ENCODE measurements at places on chromosomes 12 and 14.

DNA sequence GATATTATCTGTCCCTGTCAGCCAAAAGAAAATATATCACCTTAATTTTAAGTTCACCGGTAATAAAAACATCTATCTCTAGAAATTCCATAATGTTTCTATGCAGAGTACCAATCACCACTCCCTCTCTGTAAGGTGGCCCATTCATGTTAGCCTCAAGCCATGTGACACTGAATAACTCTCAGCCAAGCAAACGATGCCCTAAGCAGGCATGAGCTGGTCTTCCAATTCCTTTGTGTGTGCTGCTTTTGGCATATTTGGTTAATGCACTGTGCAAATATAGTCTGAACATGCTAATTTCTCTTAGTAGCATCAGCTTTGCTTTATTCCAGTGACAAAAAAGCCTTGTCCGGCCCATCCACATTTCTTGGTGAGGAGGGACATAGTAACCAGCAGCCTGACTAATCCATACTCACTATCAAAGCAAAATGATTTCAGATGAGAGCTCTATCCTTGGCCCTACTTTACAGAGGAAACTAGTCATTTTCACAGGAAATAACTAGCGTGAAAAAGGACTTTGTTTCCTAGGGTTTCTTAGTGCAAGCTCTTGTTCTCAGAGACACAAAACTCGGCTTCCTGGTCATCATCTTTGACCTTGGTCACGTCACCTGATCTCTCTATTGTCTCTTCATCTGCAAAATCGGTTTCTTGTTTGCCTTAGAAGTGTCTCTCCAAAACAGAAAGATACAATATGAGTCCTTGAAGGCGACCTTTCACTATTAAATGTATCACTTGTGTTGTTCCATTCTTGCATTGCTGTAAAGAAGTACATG lies 59.2 kb upstream of the RTRAF start:
- no peak for DNase-seq

DNA sequence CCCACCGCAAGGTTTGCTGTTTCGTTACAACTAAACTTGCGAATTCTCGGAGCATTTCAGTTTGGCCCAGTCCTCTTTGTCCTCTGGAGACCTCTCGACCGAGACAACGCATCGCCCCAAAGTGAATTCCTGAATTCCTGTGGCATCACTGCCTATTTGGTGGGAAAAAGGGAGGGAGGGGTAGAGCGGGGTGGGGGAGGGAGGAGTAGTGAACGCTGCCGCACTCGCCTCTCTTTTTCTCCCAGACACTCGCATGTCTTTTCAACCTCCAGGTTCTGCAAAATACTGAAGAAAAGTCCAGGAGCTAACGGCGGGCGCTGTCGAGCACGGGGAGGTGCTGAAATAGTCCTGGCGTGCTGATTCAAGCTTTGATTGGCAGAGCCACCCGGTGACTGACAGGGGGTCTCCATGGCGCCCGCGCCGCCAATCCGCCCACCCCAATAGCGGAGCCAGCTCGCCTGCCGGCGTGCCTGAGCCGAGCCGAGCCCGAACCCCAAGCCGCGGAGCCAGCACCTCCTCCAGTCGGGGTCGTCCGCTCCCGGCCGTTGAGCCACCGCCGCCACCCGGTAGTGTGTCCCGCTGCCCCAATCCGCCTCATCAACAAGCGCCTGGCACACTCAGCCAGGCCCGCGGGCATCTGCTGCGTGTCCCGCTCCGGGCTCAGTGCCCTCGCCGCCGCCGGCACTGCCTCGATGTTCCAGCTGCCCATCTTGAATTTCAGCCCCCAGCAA lies at the start of gene SIX6:
TSS of gene SIX6 (plus strand) at position 440 of the 731 bp plus-strand sequence. CDS start at position 693, 253 bp downstream.
- no peak for DNase-seq

GRCh38 chr12:104507672-104508071 lies 50.9 kb downstream of the CHST11 start:
- DNase-seq = no peak

DNA sequence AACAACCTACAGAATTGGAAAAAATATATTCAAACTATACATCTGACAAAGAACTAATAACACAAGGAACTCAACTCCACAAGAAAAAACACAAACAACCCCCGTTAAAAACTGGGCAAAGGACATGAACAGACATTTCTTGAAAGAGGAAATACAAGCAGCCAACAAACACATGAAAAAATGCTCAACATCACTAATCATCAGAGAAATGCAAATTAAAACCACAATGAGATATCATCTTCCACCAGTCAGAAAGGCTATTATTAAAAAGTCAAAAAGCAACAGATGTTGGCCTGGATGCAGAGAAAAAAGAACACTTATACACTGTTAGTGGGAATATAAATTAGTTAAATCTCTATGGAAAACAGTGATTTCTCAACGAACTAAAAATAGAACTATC lies 82.6 kb upstream of the CCDC91 start:
- DNase-seq = no peak

- DNase-seq = no peak
Measured at GRCh38 chr12:123512838-123513665, 20.5 kb downstream of the RILPL1 start.

DNA sequence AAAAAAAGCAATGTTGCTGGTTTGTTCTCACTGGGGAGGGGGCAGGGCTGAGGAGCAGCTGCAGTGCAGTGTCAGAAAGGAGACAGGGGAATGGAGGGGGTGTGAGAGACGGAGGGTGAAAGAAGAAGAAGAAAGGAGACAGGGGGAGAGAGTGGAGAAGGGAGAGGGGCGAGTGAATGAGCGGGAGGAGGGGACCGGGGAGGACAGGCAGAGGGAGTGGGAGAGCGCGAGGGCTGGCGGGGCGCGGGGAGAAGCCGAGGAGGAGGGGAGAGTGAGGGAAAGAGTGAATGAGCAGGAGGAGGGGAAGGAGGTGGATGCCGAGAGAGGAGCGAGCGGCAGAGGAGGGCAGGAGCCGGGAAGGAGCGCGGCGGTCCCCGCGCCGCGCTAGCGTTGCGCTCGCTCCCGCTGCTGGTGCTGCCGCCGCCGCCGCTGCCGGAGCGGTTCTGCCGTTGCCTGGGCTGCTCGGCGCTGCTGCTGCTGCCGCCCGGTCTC lies at the start of gene NOVA1:
TSS of gene NOVA1 (minus strand) at position 445 of the 492 bp plus-strand sequence. CDS start 597 bp downstream, outside the sequence.
- no peak for DNase-seq

DNA sequence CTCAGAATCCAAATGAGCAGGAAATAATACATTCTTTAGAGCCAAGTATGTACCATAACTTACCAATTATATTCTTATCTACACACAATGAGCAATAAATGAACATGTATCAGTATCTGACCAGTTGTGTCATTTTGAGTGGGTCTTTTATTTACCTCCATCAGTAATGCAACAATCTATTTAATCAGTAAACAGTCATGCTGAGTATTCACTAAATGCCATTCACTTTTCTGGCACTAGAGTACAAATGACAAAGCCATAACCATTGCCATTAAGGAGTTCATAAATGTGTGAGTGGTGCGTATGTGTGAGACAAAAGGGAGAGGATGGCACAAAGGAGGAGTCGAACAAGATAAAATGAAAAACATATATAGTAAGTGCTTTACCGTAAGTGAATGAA lies 1.5 kb upstream of the STRAP start:
- DNase-seq = no peak

DNA sequence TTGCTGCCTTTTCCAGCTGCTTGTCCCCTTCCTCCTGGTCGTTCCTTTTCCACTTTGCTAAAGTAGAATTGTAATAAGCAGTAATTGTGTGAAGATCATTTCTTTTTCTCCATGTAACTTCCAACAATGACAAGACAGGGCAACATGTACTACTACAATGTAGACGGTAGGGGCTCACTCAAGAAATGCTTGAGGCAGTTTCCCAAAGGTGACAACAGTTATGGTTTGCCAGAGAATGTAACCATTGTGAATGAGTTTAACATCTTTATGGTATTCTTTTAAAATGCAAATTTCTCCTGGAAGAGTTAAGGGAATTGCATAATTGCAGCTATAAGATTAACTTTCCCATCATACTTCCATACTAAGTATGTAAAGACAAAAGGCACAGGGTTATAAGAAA lies 23.8 kb upstream of the PHLDA1 start:
- no peak for DNase-seq

GRCh38 chr14:100156776-100157175 lies 2.7 kb downstream of the DEGS2 start:
- DNase-seq = no peak

GRCh38 chr14:80152763-80153162 lies 58.5 kb downstream of the DIO2 start:
- no peak for DNase-seq

DNA sequence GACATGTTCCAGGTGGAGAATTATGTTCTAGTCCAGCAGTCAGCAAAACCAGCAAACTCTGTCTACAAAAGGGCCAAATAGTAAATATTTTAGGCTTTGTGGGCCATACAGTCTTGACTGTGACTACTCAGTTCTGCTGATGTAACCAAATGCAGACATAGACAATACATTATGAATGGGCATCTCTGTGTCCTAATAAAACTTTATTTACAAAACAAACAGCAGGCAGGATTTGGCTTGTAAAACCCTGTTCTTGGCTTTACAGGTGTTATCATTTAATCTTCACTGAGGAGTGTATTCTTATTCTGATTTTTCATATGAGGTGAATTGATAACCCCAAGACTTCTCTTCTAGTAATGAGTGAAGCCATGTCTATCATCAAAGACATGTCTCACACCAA lies 278.6 kb downstream of the DUSP6 start:
- DNase-seq = no peak

DNA sequence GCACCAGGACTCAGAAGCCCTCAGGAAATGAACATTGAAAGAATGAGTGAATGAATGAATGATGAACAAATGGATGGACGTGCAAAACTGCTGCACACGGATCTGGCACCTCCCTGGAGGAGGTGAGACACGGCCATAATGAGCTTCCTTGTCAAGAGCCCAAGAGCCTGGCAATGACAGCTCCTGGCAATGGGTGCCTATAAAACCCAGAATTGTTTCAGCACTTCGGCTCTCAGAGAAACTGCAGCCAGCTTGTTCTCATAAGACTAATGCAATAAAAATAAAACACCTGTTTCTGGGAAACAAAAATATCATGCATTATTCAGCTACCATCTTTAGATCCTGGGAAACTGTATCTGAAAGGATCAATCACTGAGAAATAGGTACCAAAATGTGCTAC lies 200.5 kb upstream of the SFSWAP start:
- DNase-seq = no peak

- no peak for DNase-seq
Measured at GRCh38 chr14:71143381-71144290, 236.4 kb downstream of the PCNX1 start.

GRCh38 chr12:106790020-106790419 lies 15.5 kb downstream of the RIC8B start:
- no peak for DNase-seq

GRCh38 chr14:104319491-104320241 lies 181.3 kb downstream of the KIF26A start:
- DNase-seq = no peak

- no peak for DNase-seq
Measured at GRCh38 chr12:59121451-59121850, 201.1 kb upstream of the LRIG3 start.

- no peak for DNase-seq
Measured at GRCh38 chr12:14283489-14284144, 81.9 kb upstream of the ATF7IP start.

- DNase-seq = no peak
Measured at GRCh38 chr14:41604721-41605531, 1.8 kb upstream of the LRFN5 start.

DNA sequence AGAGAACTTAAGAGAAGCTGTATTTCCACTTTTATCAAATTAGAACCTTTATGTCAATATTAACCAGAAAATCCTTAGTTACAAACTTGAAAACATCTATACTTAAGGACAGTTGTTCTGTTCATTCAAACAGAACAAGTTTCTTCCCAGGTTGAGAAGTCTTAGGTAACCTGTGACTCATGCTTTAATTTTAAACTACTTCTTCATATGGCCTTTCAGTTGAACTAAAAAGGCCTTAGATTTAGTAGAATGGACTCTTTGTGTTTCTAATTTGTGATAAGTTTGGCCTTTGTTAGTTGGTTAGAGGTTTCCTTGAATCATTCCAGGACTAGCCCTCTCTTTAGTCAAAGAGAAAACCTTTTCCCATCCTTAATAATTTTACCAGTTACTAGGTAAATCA lies 274.2 kb downstream of the FUT8 start:
- no peak for DNase-seq

DNA sequence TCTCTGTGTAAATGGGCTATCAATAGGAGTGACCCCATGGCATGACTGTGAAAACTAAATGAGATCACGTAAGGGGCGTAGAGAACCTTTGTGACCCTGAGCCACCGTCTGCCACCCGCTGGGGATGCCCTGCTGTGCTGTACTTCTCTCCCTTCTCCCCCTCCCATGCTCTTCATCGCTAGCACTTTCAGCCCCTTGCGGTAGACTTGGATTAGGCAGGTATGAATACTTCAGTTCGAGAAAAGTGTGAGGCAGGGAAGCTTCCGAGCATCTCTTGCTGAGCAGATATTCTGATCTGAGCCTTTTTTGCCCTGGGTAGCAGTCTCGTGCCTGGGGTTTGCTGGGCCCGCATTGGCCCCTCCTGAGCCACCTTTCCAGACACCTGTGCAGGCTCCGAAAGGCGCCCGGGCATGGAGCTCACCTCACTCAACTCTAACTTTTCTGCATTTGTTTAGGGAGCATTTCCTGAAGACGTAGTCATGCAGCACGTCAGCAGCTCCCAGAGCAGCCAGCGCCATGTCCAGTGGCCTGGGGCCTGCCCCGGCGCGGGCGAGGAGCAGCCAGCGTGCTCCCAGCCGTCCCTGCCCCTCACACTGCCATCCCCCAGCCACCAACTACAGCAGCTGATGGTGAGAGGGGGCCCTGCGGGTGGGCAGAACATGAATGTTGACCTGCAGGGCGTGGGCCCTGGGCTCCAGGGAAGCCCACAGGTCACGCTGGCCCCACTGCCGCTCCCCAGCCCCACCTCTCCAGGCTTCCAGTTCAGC lies 40.4 kb downstream of the DDX51 start:
- DNase-seq = no peak

GRCh38 chr14:77882636-77883035 lies 82.7 kb downstream of the ADCK1 start:
- no peak for DNase-seq

- DNase-seq = no peak
Measured at GRCh38 chr12:113762155-113762881, 203.8 kb downstream of the RBM19 start.

GRCh38 chr12:46811185-46811584 lies 14.6 kb downstream of the SLC38A4 start:
- DNase-seq = peak; percentile 80

GRCh38 chr12:119676573-119676972 lies 8.6 kb downstream of the PRKAB1 start:
- no peak for DNase-seq

- DNase-seq = no peak
Measured at GRCh38 chr12:28050606-28051005, 78.1 kb upstream of the PTHLH start.

GRCh38 chr14:35776823-35777222 lies 32.3 kb downstream of the RALGAPA1 start:
- DNase-seq = no peak

GRCh38 chr12:42809226-42809625 lies 219.7 kb upstream of the PRICKLE1 start:
- no peak for DNase-seq

Measured in thymus (tissue), 14 donors.